ENCODE measurements at places on chromosomes 7 and 10.

- no peak for DNase-seq
Measured at GRCh38 chr7:88888684-88889083, 93.1 kb upstream of the TEX47 start.

GRCh38 chr7:66664590-66665293 lies 36.1 kb downstream of the KCTD7 start:
- no peak for DNase-seq

DNA sequence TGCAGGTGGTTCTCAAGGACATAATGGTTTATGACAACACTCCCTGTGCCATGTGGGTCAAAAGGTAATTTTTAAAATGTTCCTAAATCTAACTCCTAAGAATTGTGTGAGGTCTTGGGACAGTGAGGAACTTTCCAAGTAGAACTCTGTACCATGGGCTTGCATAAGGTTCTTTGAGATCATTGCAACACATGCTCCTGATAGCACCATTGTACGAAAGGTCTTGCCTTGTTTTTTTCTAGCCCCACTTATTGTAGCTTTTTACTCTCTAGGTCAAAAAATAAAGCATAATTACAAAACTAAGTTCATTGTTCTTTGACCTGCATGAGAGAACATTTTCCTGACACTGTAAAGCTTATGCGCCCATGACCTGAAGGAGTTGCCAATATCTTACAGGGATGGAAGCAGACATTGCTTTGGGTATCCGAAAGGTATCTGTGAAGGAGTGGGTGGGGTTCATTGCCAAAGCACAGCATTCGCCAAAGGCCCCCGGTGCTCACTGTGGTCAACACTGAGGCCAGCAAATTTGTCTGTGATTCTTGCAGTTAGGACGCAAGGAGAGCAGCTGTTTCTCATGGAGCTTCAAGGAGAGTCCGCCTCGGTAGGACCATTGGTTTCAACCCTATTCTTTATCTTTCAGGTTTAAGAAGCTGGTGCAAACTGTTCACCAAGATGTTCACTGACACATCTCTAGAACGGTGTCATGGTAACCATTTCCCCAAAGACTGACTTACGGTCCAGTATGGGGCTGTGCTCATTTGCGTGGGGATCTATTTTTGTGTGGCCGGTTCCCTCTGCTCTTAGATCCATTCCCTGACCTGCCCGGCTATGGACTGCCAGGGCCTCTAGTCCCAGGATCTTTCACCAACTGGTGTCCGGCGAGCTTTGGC lies 7.6 kb upstream of the PRKAG2 start:
- DNase-seq: no peak

GRCh38 chr7:132419542-132419941 lies 156.7 kb downstream of the PLXNA4 start:
- DNase-seq: no peak

- no peak for DNase-seq
Measured at GRCh38 chr10:48639632-48640031, 34.8 kb upstream of the ARHGAP22 start.

GRCh38 chr10:96803288-96803664 lies 28.8 kb upstream of the LCOR start:
- no peak for DNase-seq

DNA sequence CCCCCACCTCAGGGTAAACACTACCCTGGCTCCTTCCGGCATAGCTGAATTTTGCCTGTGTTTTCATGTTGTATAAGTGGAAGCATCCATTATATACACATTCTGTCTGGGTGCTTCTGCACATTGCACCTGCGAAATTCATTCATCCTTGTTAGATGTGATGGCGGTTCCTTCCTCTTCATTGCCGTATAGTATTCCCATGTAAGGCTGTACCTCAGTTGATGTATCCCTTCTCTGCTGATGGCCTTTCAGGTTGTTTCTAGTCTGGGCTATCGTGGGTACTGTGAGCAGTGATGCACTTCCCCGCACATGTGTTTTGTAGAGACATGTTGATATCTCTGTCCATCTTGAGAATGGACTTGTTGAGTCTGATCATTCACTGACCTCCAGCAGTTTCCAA lies 28.9 kb downstream of the ELFN1 start:
- DNase-seq: no peak

GRCh38 chr10:63466144-63466935 lies 563 bp upstream of the JMJD1C start:
- DNase-seq: no peak

GRCh38 chr7:128236924-128237586 lies 4.0 kb upstream of the LEP start:
- peak; percentile 98 for DNase-seq

DNA sequence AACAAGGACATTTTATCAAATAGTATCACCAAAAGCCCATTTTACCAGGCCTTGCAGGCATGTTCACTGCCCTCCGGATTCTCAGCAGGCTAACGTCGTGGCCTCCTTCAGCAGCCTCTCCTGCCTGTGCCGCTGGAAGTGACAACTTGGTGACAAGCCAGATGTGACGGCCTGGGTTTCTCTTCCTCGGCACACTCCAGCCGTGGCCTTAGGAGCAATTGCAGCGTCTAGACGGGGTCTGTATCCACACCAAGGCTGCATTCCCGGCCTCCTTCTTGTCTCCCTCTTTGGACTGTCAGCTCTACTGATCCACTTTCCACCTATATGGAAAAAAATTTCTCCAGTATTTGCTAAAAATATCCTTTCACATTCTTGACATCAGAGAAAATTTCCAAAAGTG lies 145.3 kb upstream of the MGMT start:
- no peak for DNase-seq

DNA sequence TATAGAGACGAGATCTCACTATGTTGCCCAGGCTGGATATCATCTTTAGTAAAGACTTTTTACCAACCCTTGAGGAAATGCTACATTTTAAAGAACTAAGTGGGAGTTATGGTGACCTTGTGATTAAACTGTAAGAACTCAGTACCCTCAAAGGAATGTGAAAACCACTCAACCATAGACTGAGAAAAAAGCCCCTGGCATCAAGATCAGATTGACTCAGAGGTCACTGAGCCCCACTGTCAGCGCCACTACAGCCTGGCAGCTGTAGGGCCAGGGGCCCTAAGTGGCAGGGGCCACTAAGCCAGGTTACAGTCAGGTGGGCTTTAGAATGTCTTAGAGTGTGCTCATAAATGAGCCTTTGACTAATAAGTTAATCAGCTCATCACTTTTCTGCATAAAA lies 55.9 kb downstream of the APBB1IP start:
- DNase-seq: no peak

GRCh38 chr7:16114633-16115032 lies 306.7 kb downstream of the CRPPA start:
- peak; percentile 6 for DNase-seq

DNA sequence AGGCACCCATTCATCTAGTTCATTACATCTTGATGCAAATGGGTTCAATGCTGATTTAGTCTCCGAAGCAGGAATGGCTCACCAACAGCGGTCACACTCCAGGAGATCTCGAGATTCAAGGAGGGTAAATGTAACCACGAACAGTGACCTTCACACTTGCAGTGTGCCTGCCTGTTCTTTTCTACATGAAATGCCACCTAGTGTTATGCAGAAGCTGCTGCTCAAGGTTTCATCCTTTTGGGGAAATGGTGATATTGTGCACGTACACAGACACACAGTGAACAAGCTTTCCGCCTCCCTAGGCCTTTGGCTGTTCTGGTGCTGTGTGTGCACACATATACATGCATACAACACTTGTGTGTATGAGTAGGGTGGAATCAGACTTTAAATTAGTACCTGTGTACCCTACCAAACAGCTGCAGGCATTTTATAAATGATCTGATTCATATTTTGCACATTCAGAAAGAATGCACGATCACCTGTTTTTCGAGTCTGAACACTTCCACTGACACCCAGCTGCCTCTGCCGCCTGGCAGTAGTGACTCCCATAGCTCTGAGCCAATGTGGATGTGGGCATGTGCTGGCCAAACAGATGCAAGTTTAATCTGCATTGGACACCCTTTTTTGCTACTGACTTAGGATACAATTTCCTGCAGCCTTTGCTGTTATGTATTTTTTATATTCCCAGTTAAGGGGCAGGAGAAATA lies 100.5 kb downstream of the TACC2 start:
- DNase-seq: peak; percentile 83

GRCh38 chr7:17633067-17633466 lies 307.2 kb downstream of the SNX13 start:
- peak; percentile 57 for DNase-seq

DNA sequence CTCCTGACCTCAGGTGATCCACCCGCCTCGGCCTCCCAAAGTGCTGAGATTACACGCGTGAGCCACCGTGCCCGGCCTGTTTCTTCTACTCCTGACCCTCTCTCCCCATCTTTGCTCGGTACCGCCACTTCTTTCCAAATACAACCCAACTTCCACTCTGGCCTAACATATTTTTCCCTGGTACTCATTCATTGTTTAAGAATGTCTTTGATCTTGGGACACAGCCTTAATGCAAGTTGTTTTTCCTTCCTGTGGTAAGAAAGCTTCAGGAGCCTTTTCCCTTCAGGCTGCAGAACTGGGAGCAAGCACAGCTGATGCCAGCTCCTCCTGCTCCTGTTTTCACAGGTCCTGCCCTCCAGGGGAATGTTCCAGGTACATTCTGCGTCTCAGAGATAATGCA lies 13.7 kb downstream of the CALML3 start:
- no peak for DNase-seq

- DNase-seq: peak; percentile 10
Measured at GRCh38 chr7:32204361-32205018, 134.3 kb upstream of the PDE1C start.

- DNase-seq: peak; percentile 81
Measured at GRCh38 chr10:35789996-35790395, 147.9 kb upstream of the FZD8 start.

- no peak for DNase-seq
Measured at GRCh38 chr7:68384581-68384980, 1213.7 kb upstream of the AUTS2 start.

DNA sequence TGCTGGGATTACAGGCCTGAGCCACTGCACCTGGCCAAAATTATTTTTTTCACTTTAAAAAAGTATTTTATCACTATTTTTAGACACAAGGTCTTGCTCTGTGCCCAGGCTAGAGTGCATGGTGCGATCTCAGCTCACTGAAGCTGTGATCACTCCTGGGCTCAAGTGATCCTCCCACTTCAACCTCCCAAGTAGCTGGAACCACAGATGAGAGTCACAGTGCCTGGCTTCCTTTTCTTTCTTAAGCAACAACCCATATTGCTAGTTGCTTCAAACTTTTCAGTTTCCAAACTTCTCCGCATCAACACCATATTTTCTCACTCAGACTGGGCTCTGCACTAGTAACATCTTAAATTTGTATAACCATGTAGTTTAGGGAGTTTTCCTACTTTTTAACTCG lies 9.5 kb upstream of the SMC3 start:
- DNase-seq: no peak

DNA sequence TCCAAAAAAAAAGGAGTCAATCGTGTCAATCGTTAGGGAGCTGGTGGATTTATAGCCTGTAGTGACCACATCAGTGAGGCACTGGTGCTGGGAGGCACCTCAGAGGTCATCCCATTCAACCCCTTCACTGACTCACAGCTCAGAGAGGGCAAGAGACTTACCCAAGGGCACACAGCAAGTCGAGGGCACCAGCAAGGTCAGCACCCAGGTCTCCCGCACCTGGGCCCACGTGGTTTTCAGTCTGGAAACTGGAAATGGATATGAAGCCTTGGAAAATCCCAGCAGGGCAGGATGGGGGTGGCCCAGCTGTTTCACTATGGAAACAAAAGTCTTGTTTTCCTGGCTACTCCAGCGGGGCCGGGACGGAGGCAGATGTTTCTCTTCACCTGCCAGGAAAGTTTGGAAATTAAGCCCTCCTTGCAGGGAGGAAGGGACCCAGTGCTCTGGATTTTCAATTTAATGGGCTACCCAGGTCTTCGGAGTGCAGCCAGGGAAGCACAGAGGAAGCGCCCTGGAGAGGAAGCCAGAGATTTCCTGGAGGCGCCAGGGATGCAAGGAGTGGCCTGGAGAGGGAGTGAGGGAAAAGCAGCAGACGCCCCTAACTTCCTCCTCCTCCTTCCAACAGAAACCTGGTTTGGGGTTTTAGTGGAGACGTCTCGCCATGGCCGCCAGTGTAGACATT lies 157.2 kb upstream of the TNRC18 start:
- DNase-seq: no peak

- no peak for DNase-seq
Measured at GRCh38 chr7:31102151-31102972, 50.3 kb downstream of the ADCYAP1R1 start.

- DNase-seq: no peak
Measured at GRCh38 chr10:78408671-78409472, 375.2 kb downstream of the RPS24 start.

GRCh38 chr10:60778971-60779796 lies 906 bp downstream of the CDK1 start:
- DNase-seq: no peak

DNA sequence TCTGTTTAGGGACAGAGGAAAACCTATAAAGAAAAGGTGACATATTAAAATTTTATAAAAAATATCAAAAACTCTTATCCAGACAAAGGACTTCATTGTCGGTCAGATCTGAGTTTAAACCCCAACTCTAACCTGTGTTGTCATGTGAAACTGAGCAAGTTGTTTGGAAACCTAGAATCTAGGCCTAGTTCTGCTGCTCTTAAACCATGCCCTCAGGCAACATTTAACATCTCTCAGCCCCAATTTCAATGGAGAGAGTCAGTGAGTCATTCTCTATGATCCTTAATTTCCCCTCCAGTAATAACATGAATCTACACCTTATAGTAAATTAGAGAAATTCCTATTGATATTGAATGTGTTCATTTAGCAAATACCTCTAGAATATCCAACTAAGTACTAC lies 192.3 kb downstream of the IMMP2L start:
- no peak for DNase-seq

- no peak for DNase-seq
Measured at GRCh38 chr7:149846436-149847046, 8.4 kb downstream of the ZNF862 start.

GRCh38 chr10:102764470-102765161 lies 20.9 kb downstream of the WBP1L start:
- DNase-seq: no peak

- DNase-seq: no peak
Measured at GRCh38 chr7:133434246-133434865, 181.5 kb downstream of the EXOC4 start.

DNA sequence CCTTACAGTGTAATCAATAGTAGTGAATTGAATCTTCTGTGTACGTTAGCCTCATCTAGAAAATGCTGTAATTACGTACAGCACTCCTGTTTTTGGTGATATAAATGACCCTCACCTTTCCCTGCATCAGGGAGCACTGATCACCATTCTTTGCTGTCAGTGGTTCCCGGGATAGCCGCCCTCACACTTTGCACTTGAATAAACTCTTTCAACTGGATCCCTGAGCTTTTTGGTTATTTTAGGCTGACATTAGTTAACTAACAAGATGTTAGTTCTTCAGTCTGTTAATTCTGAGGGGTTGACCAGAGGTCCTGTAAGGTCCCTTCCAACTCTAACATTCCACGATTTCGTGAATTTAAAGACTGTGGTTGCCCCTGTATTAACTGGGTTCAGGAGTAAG lies 23.4 kb upstream of the ZC3HAV1 start:
- DNase-seq: no peak

GRCh38 chr10:49631975-49632374 lies 18.1 kb downstream of the CHAT start:
- DNase-seq: no peak
